ENCODE measurements at places on chromosomes 2 and 18. TPM values are rescaled to one million over a fixed set of nuclear protein-coding genes. Genes with fewer than 3 reads are reported as not detected.

Gene RPS27A
- total RNA-seq, result 831 TPM

Gene COL4A4
- total RNA-seq, result 17.2 TPM

Gene UGT1A1
- not detected for total RNA-seq

Gene UGT1A8
- total RNA-seq, result not detected

Gene LIMS3
- total RNA-seq, result 16.3 TPM

Gene B4GALT6
- 3.0 TPM for total RNA-seq

Gene CD8B2
- total RNA-seq, result not detected

Gene POLR1A
- 19.0 TPM for total RNA-seq

Gene PXDN
- total RNA-seq, result 114 TPM

Gene SYT4
- not detected for total RNA-seq

Gene DSG2
- total RNA-seq, result 2.8 TPM

Gene NYAP2
- total RNA-seq, result not detected

Gene KCNJ13
- not detected for total RNA-seq

Gene CXCR1
- 0.41 TPM for total RNA-seq

Gene CRYBA2
- total RNA-seq, result not detected

Gene ST6GAL2
- 900 TPM for total RNA-seq

Gene PUM2
- 88.7 TPM for total RNA-seq

Gene IL1A
- total RNA-seq, result 0.56 TPM

Gene NPAS2
- total RNA-seq, result 50.8 TPM

Gene RAB6C
- total RNA-seq, result 0.68 TPM

Gene OXER1
- 5.8 TPM for total RNA-seq

Gene MAP3K19
- not detected for total RNA-seq

Gene OTOS
- not detected for total RNA-seq

Gene SPP2
- total RNA-seq, result not detected

Gene DYSF
- total RNA-seq, result 15.2 TPM

Gene FMNL2
- total RNA-seq, result 30.6 TPM

Gene ALPG
- not detected for total RNA-seq

Gene GAL3ST2
- total RNA-seq, result 2.2 TPM

Gene RAMP1
- 525 TPM for total RNA-seq

Gene SERPINE2
- 29.0 TPM for total RNA-seq

Gene CLIP4
- total RNA-seq, result 31.3 TPM

Gene NRBP1
- total RNA-seq, result 61.5 TPM

Gene NIFK
- 83.2 TPM for total RNA-seq

Gene RTN4
- total RNA-seq, result 331 TPM

Gene TOGARAM2
- 2.4 TPM for total RNA-seq

Gene TEX51
- total RNA-seq, result not detected
